ENCODE measurements at places on chromosomes 7 and 10.

GRCh38 chr7:45092100-45092930 is 3.5 kb upstream of the NACAD start:
- no peak for DNase-seq

DNA sequence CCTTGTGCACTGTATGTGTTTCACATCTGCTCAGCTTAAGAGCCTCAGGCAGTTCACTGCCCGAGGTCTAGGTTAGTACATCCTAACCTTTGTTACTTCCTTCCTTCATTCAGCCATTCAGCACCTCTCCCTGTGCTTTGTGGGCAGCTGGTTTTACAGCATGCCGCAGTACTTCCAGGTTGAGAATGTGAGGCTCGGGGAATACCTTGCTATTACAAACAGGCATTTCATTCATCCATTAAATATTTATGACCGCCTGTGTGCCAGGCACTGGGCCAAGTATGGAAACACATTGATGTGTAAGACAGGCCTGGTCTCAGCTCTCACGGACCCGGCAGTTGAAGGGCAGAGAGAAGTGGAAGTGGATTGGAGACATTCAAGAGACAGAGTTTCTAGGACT is 82.4 kb downstream of the SHH start:
- DNase-seq, result no peak

DNA sequence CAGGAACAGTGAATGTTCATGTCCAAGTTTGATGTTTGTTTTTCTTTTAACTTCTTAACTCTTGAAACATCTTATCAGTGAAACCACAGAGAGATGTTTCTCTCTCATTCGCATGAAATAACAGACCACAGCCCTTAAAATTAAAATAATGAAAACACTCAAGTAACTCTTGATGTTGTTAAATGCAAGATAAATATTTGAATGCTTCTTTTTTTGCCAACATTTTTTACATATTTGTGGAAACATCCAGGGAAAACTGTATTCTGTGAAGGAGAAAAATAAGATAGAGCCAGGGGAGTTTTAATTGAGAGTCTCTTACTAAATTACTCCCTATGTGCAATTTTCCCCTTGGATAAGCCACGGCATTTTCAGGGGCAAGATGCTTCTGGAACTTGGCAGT is 361.8 kb upstream of the MGMT start:
- DNase-seq, result no peak

GRCh38 chr7:2245883-2246675 is 4.1 kb downstream of the NUDT1 start:
- DNase-seq, result no peak

- DNase-seq, result no peak
These were observed 8.3 kb downstream of the ADD3 start for GRCh38 chr10:110016039-110016438.

DNA sequence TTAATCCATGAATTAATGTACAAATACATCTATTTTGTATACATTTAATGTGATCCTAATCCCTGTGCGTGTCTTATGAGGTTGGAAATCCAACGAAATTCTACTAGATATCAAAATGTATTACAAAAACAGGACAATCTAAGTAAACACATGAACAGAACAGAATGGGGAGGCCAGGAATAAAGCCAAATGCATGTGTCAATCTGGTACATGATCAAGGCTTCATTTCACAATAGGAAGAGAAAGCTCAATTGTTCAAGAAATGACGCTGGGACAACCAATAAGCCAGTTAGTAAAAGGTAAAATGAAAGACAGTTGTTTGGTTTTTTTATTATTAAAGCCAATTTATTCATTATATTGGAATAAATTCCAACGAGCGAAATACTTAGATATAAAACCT is 83.0 kb downstream of the COL13A1 start:
- no peak for DNase-seq
